ENCODE measurements at places on chromosomes 6 and 20.

DNA sequence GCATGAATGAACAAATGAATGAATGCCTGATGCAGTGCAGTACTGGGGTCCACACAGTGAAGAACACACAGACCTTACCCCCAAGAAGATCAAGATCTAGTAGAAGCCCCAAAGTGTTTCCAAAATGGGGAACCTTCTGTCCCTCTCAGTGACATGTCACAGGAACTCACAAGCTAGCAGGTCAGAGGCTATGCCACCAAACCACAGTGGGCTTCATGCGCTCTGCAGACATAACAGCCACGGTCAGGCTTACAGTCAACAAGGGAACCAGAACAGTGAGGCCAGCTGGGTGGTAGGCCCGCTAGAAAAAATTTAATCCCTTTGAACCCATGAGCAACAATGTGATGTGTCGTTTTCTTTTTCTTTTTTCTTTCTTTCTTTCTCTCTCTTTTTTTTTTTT lies 20.2 kb upstream of the ARFGEF2 start:
- no peak for DNase-seq

DNA sequence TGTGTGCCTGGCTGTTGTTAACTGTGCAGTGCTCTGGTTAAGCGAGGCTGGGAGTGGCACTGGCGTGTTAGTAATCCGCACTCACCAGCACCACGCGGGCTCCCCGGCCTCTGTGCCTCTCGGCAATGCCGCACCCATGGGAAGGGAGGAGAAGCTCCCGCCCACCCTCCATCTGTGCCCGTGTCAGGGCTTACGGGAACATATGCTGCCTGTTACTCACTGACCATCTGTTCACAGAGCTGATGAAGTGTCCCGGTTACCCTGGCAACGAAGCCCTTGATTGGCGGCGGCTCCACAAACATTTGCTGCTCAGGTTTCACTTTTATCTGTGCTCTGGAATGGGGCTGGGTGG lies 114.7 kb downstream of the PSMB1 start:
- peak; percentile 91 for DNase-seq

GRCh38 chr6:64062960-64063683 lies 427.5 kb downstream of the PHF3 start:
- DNase-seq = no peak

GRCh38 chr6:19999319-20000191 lies 162.4 kb downstream of the ID4 start:
- no peak for DNase-seq

DNA sequence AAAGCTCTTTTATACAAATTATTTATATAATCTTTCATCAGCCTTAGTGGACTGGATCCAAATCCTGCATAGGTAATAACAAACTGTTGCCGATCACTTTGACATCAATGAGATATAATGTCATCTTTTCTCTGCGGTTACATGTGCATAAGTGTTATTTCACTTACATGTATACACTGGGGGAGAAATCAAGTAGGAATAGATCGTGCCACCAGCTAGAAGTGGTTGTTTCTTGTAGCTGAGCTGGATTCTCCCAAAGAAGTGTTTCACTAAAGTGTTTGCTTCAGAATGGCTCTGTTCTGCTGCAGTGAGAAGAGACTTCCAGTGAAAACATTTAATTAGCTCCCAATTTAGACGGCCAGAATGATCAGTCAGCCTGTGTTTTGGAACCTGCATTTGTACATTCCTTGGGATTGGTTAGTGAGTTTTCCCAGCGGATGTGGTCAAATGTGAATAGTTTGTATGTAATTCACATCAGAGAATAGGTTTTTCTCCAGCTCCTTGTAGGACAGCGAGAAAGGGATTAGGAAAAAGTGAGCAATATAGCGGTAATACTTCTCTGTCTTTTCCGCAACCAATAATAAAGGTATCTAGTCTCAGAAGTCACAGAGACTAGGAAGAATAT lies 163.1 kb upstream of the CCN2 start:
- no peak for DNase-seq

GRCh38 chr20:49323622-49324238 lies 45.9 kb upstream of the ZNFX1 start:
- DNase-seq = no peak

DNA sequence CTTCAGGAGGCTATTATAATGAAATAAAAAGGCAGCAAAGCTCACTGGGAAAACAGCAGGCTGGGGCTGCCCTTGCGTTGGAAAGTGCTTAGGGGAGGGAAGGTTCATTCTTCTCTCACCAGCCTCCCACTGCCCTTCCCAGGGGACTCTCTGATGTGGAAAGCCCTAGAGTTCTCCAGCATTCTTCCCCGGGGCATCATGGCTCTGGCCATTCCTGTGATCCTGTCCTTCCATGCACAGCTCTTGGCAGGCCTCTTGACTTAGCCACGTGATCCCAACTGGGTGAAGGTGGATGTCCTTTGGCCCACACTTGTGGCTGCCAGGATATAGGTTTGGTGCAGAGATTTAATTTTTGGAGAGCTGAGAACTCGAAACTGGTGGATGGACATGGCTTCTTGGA lies 58.0 kb upstream of the ZNF831 start:
- no peak for DNase-seq

GRCh38 chr6:134010974-134011373 lies 41.5 kb downstream of the SLC2A12 start:
- no peak for DNase-seq

Measured in GOT3 (cell line).